ENCODE measurements at places on chromosomes 2 and 18.

DNA sequence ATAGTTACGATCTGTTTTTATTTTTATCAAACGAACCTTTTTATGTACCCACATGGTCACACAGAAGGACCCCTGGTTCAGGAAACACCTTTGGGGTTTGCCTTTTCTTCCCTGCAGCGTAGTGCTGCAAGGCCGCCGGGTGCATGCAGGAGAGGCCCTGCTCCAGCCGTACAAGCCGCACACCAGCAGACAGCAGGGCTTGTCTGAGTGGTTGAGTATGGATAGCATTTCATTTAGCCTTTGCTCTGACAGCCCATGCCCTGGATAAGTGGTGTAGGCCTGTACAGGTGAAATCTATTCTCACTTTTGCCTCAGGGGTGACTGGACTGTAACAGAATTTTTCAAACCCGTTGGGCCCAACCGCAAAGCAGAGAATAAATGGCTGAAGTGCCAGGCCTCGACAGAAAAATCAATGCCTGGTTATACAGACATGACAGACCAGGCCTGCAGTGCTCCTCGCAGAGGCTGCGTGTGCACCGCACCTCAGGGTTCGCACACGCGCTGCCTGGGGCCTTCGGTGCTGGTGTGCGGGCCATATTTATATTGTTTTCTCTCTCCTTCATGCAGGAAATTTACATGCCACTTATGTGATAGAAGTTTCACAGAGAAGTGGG, 279.1 kb downstream of the ZNF407 start:
- no peak for DNase-seq

- DNase-seq: no peak
These were observed 3.6 kb upstream of the LRATD1 start for GRCh38 chr2:14628901-14629300.

GRCh38 chr2:229376866-229377265, 105.8 kb upstream of the PID1 start:
- DNase-seq: no peak

- DNase-seq: no peak
These were observed 6.0 kb upstream of the CRYBA2 start for GRCh38 chr2:218999021-218999880.

GRCh38 chr2:148554459-148555247, 89.9 kb upstream of the EPC2 start:
- DNase-seq: no peak

DNA sequence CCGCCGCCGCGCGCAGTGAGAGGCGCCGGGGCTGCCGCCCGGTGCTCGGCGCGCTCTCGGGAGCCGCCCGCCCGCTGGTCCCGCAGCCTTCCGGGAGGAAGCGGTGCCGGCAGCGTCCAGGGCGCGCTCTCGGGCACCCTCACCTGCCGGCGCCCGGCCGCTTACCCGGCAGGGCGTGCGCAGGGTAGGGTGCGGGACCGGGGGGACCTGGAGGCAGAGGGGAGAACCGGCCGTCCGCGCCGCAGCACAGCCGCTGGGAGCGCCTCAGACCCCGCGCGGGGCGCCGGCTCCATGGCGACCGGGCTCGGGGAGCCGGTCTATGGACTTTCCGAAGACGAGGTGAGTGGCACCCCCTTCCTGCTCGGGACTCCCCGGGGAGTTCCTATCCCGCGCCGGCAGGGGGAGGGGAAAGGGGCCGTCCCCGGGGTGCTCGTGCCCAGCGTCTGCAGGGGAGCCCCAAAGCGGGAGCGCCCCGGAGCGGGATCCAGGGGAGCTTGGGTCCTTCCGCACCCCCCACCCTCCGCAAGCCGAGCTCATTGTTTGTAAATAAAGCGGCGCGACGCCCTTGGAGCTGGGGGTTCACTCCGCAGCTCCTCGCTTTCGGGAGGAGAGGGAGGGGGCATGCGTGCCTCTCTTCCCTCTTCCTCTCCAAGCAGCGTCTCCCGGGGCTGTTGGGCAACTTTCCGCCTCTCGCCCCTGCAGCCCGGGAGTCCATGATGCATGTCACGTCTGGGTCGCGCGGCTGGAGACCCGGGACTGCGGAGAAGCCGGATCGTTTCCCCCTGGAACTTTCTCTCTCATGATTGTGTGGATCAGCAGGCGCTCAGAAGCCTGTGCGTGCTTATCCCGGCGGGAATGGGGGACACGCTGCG, 580 bp downstream of the NEDD4L start:
- DNase-seq: peak; percentile 24

- DNase-seq: no peak
These were observed 33.3 kb downstream of the UXS1 start for GRCh38 chr2:106160786-106161261.

- no peak for DNase-seq
These were observed 263.5 kb downstream of the ZNF407 start for GRCh38 chr18:74861154-74861553.

DNA sequence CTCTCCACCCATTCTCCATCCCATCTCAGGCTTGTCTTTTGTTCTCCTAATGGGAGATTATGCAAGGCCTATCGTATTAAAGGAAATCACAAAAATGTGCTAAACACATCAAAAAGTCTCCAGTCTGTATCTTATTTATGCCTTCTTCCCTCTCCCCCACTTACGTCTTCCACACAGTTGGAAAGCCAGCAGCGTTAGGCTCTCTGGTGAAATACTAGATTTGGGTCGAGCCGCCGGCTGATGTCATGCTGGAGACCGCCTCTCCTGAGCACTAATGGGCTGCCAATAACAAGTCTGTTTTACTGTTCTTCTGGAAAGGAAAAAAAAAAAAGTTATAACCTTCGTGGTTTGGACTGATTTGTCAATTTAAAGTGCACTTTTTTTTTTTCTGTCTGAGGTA, 182.7 kb upstream of the SIX2 start:
- no peak for DNase-seq

DNA sequence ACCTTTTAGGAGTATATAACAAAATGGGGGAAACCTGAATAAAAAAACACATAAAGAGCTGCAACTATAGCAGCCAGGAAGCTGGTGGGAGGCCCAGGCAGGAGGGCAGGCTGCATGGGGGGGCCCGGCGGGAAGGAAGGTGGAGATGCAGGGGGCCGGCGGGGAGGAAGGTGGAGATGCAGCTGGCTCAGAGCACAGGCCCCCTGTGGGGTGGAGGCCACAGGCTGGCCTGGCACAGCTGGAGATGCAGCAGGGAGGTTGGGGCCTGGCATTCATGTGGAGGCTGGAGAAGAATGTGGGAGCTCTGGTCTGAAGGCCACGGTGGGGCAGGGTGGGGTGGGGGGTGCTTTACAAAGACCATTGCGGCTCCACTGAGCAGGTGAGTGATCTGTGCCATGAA, 31.4 kb downstream of the FAM228A start:
- DNase-seq: no peak

DNA sequence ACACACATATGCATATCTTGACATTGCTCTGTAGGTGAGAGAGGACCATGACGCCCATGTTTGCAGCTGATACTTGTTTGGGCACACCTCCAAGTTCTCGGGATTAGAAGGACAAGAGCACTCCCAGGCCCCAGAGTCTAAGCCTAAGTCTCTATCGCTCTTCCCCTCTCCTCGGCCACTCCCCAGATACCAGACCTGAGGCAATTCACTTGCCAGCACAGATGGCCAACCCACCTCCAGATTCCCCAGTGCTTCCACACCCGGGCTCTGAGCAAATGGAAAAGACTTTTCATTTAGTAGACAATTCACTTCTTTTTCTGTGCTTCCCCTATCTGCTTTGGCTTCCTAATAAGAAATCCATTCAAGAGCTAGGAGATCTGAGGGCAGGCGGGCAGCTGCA, 32.9 kb downstream of the EHD3 start:
- DNase-seq: no peak

DNA sequence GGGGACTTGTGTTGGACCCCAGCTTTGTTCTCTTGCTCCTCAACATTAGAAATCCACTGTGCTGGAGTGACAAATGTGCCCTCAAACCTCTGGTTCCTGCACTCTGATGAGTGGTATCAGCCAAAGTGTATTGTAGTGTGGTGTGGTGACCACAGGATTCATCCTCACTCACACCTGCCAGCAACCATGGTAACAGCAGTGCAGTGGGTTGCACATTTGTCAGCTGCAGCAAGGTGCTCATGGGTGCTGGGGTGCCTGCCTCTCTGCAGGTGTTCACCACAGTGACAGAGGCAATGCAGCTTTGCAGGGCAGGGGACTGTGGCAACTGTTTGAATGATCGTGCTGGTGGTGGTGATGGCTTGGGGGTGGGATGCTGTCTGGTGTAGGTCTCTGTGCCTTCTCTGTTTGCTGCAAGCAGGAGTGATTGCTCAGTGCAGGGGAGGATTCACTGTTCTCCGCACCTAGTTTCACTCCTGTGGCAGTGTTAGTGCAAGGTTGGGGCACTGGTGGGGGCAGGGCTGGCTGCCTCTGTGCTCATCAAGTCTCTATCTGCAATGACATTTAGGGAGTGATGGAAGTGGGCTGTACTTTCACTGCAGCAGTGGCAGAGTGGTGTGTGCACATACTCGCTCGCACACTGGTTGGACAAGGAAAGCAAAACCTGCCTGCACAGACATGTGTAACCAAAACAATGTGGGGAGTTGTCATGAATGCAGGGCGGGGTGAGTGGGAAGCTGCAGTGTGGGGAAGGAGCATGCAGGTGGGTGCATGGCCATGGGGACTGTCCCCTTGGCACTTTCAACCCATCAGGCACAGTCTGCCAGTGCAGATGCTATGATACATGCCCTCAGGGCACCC, 301.1 kb downstream of the PIK3C3 start:
- DNase-seq: no peak

- DNase-seq: no peak
These were observed 2.2 kb downstream of the MYT1L start for GRCh38 chr2:2328848-2329247.

DNA sequence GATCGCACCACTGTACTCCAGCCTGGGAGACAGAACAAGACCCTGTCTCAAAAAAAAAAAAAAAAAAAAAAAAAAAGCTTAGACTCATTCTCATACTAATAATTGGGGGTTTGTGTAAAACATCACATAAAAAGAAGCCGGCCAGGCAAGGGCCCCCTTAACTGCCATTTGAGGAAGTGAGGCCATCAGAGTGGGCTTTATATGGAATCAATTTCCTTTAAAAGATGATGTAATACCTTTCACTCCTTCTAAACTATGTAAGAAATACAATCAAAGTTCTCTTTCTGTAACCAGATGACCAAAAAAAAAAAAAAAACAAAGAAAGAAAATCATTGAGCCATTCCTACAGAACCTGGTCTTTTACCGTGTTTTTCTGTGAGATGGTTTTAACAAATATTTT, 13.1 kb upstream of the GPR55 start:
- no peak for DNase-seq

DNA sequence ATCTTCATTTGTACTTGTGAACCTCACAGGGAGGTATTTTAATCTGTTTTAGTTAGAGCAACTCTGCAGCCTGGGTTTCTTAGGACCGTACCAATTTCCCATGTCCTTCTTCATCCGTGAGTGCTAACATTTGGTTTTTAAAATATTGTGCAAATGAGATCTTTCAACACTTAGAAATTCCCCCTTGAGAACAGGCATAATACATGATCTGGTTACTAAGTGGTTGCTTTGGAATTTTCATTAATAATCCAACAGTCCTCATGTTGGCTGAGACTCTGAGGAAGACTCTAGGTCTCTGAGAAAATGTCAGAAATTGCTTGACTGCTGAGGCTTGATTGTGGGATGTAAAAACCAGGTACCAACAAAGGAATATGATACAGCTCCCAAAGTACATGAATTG, 125.6 kb upstream of the CDCA7 start:
- DNase-seq: no peak

GRCh38 chr2:150609831-150610582, 122.5 kb upstream of the RND3 start:
- DNase-seq: no peak

GRCh38 chr2:85830645-85831044, 58.1 kb downstream of the ST3GAL5 start:
- no peak for DNase-seq

- DNase-seq: no peak
These were observed 67.8 kb downstream of the ASB1 start for GRCh38 chr2:238494573-238494961.

All from effector CD8-positive, alpha-beta T cell (primary cell).